Activated CD4-positive, alpha-beta T cell treated with anti-CD3 and anti-CD28 coated beads for 36 hours (primary cell): ENCODE measurements at places on chromosomes 4 and X.

DNA sequence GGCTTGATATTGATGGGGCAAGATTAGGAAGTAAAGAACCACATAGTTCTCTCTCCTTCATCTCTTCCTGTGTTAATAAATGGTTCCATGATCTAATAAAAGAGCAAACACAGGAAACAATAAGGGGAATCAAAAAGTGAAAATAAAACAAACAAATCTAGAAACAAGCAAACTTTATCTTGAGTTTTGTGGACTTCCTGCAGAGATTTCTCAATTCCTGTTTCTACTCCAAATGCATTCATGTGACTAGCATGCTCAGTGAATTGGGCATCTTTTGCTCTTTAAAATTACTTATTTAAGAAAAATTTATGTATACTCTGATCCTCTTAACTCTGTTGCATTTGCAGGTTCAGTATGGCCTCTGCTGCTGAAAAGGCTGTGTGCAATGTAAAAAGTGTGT is 682.0 kb downstream of the KCTD8 start:
- no peak for DNase-seq

- DNase-seq: no peak
Measured at GRCh38 chr4:72084587-72085011, 52.8 kb downstream of the NPFFR2 start.

DNA sequence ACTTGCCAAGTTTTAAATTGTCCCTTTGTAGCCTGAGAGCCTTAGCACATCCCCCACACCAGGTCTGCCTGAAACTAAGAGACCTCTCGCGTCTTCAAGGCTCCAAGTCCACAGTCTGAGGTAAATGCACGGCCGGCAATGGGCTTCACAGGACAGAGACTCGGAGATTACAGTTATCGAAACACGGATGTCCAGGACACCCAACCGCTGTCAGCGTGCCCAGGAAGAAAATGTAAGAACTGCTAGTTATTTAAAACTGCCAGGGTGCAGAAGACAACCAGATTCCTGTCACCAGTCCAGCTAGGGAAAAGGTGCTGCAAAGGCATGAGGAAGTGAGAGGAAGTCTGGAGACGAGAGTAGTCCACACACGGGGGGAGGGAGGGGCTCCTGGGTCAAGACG is 28.9 kb downstream of the ZNF827 start:
- DNase-seq: no peak

DNA sequence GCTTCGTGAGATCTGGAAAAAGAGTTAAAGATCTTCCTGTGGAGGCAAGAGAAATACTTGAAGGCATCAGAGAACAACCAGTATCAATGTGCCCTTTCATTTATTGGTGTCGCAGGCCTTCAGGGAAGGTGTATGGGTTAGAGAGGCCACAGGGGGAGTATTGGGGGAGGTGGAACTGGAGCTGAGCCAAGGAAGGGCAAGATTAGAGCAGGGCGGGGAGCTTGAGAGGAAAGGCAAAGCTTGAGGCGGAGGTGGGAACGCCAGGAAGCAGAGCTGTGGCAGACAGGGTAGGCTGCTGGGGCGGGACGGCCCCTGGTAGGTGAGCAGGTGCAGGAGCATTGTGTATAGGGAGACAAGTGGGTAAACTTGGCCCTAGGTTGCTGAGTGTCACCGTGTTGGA is 329.9 kb downstream of the ARHGAP10 start:
- no peak for DNase-seq

GRCh38 chr4:5033281-5033841 is 14.1 kb upstream of the CYTL1 start:
- peak; percentile 9 for DNase-seq

DNA sequence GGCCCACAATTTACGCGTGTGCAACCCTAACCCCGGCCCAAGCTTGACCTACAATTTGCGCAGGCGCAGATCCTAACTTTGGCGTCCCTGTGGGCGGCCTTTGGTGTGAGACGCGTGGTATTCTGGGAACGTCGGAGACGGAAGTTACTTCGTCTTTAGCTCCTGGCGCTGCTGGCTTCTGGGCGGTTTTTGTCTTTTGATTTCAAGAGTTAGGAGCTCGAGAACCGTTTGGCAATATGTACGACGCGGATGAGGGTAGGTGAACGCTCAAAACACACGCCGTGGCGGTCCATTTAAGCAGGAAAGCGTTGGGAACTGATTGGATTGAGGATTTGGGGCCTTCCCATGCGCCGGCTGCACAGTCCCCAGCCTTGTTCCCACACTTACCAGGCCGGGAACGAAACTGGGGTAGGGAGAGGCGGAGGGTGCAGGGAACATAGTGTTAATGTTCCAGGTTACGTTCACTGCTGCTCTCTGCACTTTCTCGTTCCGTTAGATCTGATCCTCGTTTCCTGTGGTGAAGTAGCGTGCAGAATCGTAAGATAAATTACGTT is at the start of gene POLR2B:
Gene POLR2B, plus strand, starts transcription at position 147 of the 554 bp plus-strand sequence. Its CDS starts 90 bp downstream, at position 237.
- DNase-seq: peak; percentile 95

DNA sequence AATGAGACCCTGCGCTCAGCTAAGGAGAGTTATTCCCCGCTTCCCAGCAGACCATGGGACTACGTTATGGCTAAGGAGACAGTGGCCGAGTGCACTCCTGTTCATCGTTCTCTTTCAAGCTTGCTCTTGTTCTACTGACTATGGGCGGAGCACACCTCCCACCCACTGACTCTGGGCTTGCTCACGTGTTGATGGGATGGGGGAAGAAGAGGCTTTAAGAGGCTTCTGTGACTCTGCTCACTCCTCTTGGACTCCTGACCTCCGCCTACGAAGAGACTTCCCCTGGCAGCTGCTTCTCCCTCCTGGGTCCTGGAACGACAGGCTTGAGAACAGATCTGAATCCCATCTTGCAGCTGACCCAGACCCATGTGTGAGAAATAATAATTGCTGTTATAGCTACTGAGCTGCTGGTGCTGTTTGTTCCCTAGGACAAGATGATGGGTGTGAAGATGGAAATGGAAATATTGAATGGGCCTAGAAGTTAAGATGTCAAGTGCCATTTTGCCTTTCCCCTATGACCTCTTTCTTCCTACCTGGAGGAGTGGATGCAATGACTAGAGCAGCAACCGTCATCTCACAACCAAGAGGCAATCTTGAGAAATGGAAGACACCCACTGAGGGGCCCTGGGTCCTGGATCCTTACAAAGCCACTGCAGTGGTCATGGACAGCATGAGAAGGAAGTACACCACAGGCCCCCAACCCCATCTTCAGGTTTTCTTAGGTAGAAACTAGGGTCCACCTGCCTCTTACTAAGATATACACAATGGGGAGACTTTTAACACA is 38.7 kb upstream of the IRAK1 start:
- peak; percentile 33 for DNase-seq

DNA sequence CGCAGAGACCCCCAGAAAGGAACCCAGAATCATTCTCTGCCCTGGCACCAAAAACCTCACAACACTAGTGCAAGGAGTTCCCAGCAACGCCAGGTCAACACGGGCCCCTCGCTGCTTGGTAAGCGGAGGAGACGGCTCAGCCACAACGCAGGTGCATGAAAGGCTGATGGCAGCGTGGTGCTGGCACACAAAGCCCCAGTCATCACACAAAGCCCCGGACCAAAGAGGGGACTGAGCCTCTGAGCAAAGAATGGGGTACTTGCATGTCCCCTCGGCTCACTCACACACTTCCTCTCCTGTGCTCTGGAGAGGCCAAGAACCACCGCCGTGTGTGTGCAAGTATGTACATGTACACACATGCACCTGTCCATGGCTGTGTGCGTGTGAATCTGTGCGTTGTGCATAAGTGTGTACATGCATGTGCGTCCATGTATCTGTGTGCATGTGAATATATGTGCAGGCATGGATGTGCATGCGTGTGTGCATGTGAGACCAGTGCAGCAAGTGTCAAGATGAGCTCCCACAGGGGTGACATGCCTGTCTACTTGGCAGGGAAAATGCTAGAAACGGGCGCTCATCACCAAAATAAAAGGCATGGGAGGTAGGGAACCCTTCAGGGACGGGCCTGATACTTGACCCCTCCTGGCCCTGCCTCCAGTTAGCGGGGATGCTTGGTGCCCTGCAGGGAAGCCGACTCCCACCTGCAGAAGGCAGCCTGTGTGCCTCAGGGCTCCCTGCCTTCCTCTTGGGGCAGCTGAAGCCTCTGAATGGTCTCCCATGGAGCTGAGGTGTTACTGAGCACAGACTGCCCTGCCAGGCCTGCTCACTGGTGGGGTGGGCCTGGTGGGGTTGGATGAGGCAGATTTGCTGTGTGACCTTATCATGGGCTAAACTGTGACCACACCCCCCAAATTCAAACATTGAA is 60.4 kb downstream of the ZFYVE28 start:
- DNase-seq: no peak

DNA sequence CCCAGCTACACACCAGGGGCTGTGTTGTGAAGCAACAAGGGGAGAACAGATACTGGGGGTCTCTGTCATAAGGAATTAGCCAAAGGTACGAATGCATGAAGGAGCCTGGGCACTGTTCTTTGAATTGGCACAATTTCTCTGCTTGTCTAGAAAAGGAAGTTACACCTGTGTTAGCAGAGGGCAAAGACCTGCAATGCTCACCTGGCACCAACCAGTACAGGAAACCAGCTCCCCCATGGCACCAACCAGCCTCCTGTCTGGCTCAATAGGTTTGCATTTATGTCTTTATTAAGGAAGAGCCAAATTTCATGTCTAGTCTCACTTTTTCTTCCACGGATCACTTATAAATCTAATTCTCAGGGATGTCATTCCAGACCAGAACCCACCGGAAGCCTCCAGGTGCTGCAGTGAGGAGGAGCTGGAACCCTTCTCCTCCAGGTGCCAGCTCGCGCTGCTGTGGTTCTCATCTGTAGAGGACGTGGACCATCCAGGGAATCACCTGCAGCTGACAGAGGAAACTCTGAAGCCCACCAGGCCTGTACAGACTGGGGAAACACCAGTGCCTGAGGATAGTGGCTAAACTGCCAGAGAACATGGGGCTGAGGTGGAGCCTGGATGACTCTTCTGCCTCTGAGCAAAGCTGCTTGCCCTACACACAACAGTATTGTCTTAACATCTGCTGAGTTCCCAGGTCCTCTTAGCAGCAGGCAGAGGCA is 113.4 kb upstream of the TRIM2 start:
- no peak for DNase-seq

DNA sequence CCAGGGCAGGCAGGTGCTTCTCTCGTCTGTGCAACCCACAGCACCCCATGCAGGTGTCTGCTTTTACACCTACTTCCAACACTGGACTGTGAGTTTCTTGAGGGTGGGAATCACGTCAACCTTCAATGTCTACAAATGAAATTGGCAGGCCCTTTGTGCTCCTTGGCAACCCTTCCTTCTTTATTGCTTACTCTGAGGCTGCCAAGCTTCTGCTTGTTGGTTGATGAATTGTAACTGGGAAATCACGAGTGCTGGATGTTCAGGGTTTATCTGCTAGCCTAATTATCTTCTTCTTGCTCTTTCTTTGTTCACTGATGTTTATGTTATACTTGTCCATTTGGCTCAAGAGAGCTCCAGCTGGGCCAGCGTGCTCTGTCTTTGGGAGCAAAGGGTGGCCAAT is 2.5 kb upstream of the DGAT2L6 start:
- DNase-seq: no peak

- DNase-seq: no peak
Measured at GRCh38 chr4:101693842-101694398, 96.6 kb upstream of the BANK1 start.

- peak; percentile 40 for DNase-seq
Measured at GRCh38 chrX:79325263-79325958, 41.7 kb downstream of the ITM2A start.

GRCh38 chr4:26859762-26860156 is 882 bp upstream of the STIM2 start:
- peak; percentile 12 for DNase-seq

DNA sequence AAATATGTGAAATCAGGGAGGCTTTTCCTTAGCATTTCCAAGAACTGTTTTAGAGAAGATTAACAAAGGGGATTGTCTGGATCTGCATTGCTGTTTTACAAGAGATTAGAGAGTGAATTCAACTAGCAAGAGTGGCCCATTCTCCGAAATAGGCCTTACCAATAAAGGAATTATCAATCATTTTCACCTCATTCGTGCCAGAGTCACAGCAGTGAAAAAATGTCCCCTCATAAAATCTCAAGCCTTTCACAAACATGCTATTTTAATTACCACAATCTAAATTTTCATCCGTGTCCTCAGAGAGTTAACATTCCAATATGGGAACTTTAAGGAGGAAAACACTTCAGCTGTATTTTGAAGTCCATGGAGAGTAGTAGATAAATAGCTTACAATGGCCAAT is 979.6 kb downstream of the RPA4 start:
- no peak for DNase-seq

GRCh38 chrX:46770817-46771163 is 11.9 kb upstream of the SLC9A7 start:
- no peak for DNase-seq

DNA sequence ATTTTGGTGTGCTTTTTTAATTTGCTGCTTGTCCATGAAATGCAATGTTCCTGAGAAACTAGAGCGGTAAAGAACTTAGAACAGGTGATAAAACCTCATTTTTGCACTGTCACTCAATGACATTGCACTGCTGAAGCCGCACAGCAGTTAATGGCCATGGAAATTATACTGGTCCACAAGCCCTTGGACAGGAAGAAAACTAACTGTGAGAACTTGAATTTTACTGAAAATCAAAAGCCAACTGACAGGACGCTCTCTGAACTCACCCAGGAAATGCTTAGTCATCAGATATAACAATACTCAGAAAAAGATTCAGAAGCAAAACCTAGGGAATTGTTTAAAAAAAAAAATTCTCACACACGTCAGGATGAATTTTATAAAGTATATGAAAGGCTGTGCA is 246.4 kb upstream of the SLC7A11 start:
- no peak for DNase-seq

DNA sequence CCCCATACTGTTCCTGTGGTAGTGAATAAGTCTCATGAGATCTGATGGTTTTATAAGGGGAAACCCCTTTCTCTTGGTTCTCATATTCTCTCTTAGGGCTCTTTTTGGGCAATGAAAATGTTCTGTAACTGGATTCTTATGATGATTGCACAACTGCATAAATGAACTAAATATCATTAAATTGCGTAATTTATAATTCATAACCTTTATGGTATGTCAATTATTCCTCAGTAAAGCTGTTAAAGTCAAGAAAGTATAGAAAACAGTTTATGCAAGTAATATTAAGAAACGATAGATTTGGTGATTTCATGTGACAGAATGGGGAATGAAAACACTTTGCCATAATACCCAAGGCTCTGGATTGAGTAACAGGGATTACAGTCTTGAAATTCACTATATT is 33.5 kb upstream of the SPANXD start:
- DNase-seq: no peak

GRCh38 chr4:94345969-94346368 is 3.3 kb upstream of the HPGDS start:
- DNase-seq: no peak

DNA sequence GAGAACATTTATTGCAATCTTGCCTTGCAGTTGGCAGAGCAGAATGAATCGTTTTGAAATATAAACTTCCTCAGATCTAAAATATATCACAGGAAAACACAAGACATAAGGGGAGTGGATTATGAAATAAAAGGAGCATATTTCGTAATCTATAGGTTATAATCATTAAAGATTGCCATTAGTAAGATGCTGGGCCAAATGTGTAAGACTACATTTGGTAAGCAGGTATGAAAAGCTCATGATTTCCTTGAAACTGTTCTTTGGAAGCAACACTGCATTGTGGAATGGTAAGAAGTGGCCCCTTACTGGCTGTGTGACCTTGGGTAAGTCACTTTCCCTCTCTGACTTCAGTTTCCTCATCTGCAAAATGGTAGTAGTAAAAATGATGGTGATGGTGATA is 68.3 kb downstream of the AFF2 start:
- no peak for DNase-seq
